ENCODE measurements at places on chromosomes 7 and 10.

DNA sequence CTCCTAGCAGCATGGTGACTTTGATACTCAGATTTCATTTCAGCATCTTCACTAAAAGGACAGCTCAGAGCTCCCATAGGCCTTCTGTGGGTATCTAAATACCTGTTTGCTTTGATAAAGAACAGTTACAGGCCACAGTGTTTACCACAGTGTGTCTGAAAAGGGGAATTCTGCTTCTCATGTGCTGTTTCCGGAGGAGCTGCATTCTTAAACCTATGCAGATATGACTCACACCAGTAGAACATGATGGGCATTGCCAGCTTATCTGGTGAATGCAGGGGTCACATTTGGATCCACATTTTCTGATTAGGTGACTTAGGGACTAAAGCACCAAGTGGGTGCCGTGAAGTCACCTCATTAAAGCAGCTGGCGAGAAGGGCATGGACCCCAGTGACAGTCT, 52.6 kb downstream of the TRRAP start:
- DNase-seq: peak; percentile 31

GRCh38 chr10:12656518-12657142, 307.3 kb downstream of the CAMK1D start:
- no peak for DNase-seq

DNA sequence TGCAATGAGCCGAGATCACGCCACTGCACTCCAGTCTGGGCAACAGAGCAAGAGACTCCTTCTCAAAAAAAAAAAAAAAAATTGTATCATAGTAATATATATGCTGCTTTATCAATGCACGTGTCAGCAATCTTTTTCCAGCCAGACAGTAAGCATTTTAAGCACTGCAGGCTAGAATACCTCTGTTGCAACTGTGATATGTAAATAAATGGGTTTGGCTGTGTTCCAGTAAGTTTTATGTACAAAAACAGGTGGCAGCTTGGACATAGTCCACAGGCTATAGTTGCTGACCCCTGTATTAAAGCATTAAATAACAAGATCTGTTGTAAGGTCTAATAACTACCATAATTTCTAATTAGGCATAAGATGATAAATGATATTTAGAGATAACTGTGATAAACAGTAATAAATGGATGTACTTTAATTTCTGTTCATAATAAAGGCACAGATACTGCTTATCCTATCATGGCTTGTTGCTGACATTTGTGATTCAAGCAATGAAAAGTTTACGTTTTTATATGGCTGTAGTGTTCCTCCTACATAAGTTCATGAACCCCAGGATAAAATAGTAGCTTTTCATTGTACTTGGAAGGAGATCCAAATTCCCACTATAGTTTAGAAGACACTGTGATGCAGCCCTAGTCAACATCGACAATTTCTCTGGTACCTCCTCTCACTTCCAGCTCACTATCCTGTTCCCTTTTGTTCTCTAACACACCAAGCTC, 161.4 kb downstream of the ELMO1 start:
- DNase-seq: no peak

- DNase-seq: no peak
Observed at GRCh38 chr7:24343614-24344013, 59.6 kb downstream of the NPY start.

- DNase-seq: no peak
Observed at GRCh38 chr10:22453948-22454591, 108.8 kb downstream of the SPAG6 start.

DNA sequence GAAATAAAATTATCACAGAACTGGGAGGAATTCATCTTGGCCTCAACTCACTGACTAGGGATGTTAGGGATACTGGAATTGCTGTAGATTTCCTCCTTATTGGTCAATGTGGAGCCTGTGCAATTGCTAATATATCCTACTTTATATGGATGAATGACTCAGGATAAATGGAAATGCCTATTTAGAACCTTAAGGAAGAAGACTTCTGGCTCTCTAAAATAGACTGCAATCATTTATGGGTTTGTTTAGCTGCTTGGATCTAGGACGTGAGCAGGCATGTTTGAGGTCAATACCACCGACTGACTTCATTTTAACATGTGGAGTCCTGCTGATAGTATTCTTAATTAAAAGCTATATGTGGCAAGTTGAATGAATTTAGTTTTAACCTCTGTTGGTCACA, 1040.1 kb upstream of the LRRN3 start:
- DNase-seq: no peak

GRCh38 chr7:34928052-34928451, 109.2 kb downstream of the DPY19L1 start:
- DNase-seq: peak; percentile 22

DNA sequence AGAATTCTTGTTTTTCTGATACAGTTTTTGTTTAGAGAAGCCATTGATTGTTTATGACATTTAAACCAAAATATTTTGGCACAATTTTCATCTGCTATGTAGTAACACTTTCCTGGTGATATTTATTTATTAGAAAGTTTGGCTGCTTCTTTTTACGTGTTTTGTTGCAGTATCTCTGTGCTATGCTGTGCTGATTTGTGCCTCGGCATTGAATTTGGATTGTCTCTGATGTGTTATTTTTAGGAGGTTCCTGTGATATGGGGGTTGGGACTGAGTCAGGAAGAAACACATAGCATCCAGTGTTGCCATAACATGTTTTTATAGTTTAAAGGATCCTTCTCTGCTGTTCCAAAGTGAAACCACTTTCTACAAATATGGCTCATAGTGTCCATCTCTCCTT, 1197.7 kb upstream of the LRRN3 start:
- DNase-seq: no peak

GRCh38 chr10:100631192-100631591, 95.4 kb downstream of the HIF1AN start:
- no peak for DNase-seq

DNA sequence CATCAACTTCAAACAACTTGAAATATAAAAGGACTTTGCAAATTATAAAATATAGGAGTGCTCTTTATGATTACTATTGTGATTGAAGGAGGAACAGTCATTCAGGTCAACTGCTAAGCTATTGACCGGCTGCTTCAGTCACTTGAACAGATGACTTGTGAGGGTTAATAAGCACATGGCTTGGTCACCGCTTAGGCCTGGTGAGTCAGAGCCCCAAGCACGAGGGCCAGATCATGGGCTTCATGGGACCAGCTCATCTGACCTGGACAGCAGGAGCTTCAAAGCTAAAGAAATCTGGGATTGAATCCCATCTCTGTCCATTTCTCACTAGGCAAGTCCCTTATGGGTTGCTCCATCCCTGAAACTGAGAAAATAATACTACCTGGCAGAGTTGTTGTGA, 60.4 kb upstream of the ADO start:
- no peak for DNase-seq

DNA sequence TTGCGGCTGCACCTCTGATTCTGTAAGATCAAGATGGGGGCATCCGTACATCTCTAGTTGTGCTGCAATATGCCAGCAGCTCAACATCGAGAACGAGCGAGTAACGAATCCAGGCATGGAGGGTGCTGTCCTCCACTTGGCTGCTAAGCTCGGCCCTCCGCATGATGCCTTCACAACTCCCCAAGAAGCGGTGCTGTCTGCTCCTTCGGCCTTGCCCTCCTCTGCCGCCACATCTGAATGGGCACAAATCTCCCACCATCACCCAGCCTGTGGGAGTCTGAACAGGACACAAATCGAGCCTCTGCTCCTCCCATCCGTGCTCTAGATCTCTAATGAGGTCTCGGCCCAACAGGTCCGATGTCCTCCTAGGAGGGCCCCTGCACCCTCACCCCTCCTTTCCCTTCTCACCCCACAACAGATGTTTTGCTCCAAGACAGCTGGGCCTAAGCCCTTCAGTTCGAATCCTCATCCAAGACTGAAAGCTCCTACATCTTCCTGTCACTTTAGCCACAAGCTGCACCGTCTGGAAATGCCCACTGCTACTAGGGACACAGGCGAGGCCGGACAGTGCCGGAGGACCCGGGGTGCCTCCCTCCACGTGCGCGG, 86.7 kb downstream of the ZNF33B start:
- DNase-seq: no peak

- DNase-seq: no peak
Observed at GRCh38 chr7:33649476-33650441, 255.6 kb upstream of the BMPER start.

DNA sequence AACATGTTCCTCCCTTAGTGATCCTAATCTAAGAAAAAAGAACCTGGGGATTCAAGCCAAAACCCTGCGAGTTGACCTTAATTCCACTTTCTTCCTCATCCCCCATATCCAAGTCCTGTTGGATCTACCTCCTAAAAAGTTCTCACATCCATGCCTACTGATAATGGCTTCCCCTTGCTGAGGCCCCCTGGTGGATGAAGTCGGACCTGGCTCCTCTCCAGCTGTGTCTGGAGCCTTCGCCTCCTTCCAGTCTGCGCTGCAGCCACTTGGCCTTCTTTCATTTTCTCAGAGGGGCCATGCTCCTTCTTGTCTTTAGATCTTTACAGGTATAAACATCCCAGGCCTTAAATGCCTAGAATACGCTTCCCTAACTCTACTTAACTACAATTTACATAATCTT, 8.1 kb downstream of the PDE1C start:
- DNase-seq: no peak

GRCh38 chr10:51162002-51162401, 87.7 kb downstream of the PRKG1 start:
- no peak for DNase-seq

DNA sequence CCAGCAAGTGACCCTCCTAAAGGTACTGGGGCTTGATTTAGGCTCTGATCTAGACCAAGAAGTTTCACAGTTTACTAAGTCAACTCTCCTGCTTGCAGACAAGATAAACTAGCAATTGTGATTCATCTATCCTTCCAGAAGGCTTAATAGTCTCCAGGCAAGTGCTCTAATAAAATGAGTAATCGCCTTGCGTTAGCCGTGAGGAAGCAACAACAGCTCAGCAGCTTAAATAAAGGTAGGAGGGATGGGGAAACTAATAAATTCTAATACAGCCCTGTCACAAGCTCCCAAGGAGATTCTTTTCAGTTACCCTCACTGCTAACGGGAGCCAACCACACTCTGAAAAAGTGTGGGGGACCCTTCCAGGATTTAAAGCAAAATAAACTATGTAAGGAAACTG, 48.4 kb downstream of the FRMD4A start:
- no peak for DNase-seq

GRCh38 chr10:118776033-118776432, 21.3 kb upstream of the CACUL1 start:
- no peak for DNase-seq

- DNase-seq: no peak
Observed at GRCh38 chr7:154672659-154673415, 330.1 kb downstream of the PAXIP1 start.

DNA sequence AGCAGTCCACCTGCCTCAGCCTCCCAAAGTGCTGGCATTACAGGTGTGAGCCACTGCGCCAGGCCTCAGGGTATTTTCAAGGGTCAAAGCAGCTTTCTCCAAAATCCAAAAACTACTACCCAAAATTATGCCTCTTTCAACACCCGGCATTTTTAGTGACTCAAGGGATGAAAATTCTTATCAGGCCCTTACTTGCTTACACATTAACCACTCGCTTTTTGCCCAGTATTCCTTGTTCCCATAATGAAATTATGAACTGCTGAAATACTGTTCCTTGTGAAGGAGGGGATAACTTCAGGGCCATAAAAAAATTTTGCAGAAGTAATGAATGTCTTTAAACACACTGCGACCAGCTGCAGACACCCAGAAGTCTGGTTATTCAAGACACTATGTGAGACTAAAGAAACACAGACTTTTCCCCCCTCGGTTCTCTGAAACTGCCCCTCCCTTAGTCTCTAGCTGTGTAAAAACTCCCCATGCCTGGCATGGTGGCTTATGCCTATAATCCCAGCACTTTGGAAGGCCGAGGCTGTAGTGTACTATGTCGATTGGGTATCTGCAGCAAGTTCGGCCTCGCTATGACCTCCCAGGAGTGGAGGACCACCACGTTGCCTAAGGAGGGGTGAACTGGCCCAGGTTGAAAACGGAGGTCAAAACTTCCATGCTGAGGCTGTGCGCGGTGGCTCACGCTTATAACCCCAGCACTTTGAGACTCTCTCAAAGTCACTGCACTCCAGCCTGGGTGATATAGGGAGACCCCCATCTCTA, 12.0 kb downstream of the FXYD4 start:
- no peak for DNase-seq

GRCh38 chr10:110686949-110687348, 42.8 kb downstream of the RBM20 start:
- DNase-seq: no peak

GRCh38 chr10:74179111-74179710, 28.2 kb downstream of the ADK start:
- no peak for DNase-seq

- DNase-seq: no peak
Observed at GRCh38 chr10:36129051-36129450, 487.0 kb upstream of the FZD8 start.

DNA sequence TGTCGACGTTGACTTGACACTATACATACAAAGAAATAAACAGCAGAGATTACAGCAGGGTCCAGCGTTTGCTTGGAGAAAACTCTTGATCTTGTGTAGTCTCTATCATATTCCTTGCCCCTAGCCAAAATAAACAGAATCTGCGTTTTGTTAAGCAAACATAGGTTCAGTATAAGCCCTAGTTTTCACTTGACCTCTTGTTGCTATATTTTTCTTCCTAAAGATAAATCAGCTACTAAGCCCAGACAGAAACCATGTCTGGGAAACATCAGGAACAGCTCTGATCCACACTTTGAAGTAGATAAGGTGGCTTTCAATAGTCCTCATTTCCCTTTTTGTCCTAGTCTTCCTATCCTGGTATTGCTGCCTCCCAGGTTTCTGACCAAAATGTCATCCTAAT, 328.2 kb upstream of the MAGI2 start:
- DNase-seq: no peak

- no peak for DNase-seq
Observed at GRCh38 chr7:121557034-121557892, 161.2 kb upstream of the FAM3C start.

Data from activated CD4-positive, alpha-beta T cell treated with anti-CD3 and anti-CD28 coated beads for 4 hours (primary cell).